ENCODE measurements at places on chromosomes 5 and 9.

DNA sequence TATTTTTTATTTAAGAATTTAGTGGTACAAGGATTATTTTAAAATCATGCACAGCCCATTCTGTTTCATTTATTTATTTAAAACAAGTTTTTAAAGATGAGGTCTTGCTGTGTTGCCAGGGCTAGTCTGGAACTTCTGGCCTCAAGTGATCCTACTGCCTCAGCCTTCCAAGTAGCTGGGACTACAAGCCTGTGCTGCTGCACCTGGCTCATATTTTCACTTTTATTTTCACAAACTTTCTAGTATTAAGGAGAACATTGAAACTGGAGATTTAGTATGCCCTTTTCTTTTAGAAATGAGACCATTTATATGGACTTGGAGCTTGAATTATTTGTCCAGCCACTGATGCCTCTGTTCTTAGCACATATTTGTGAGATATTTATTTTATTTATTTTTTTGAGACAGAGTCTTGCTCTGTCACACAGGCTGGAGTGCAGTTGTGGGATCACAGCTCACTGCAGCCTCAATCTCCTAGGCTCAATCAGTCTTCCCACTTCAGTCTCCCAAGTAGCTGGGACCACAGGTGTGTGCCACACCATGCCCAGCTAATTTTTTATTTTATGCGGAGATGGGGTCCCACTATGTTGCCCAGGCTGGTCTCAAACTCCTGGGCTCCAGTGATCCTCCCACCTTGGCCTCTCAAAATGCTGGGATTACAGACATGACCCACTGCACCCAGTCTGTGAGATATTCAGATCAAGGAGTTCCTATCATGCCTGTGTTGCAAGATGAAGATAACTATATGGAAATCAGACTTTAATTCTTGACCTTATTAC, 7.4 kb downstream of the DMXL1 start:
- DNase-seq: no peak

DNA sequence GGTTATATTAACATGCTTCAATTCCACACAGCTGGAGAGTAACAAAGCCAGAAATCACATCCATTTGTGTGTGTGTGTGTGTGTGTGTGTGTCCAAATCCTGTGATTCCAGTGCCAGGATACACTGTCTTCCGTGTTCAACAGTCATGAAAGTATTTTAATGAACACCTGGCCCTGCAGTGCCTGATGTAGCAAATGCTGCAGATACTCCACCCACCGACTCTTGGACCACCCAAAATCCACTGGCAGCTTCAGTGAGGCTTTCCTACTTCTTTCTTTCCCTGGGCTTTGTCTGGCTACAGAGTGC, 13.1 kb upstream of the INSYN2B start:
- DNase-seq: no peak

DNA sequence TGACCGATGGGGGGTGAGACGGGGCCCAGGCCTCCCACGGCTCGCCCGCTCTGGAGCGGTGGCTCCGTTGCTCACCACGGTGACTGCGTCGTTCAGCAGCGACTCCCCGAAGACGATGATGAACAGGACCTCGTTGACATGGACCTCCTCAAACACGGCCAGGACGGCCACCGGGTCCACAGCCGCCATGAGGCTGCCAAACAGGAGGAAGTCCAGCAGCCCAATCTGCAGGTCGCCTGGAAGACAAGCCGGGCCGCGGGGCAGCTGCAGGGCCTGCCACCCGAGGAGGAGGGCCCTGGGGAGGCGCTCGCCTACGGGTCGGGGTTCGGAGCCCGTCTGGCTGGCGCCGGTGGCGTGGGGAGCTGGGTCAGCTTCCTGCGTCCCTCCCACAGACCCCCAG, 36.0 kb downstream of the SLC9A3 start:
- DNase-seq: no peak

DNA sequence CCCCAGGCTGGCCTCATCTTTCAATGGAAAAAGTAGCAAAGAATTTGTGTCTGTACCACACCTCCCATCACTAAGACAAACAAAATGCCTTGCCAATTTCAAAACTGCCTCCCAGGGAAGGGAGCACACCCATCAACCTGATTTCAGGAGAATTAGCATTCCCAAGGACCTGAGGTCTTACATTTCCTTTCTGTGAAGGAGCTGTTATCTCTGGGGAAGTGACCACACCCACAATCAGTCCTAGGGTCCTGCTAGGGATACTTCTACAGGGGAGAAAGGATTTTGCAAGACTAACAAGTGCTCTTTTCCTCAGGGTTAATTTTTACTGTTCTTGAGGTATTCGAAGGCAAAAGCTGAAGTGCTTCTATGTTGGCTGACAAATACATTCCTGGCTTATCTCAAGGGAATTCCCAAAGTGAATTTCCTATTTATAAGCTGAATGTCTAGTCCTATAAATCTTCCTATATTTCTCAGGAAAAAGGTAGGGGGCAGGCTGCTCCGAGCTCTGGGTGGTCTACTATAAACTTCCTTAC, 97.4 kb upstream of the ITGA1 start:
- no peak for DNase-seq
